Esophagus squamous epithelium (tissue), 5 donors: ENCODE measurements at places on chromosomes 7 and 10. TPM values are rescaled to one million over a fixed set of nuclear protein-coding genes. Genes with fewer than 3 reads are reported as not detected.

The EVX1 gene
- total RNA-seq: not detected

DNA sequence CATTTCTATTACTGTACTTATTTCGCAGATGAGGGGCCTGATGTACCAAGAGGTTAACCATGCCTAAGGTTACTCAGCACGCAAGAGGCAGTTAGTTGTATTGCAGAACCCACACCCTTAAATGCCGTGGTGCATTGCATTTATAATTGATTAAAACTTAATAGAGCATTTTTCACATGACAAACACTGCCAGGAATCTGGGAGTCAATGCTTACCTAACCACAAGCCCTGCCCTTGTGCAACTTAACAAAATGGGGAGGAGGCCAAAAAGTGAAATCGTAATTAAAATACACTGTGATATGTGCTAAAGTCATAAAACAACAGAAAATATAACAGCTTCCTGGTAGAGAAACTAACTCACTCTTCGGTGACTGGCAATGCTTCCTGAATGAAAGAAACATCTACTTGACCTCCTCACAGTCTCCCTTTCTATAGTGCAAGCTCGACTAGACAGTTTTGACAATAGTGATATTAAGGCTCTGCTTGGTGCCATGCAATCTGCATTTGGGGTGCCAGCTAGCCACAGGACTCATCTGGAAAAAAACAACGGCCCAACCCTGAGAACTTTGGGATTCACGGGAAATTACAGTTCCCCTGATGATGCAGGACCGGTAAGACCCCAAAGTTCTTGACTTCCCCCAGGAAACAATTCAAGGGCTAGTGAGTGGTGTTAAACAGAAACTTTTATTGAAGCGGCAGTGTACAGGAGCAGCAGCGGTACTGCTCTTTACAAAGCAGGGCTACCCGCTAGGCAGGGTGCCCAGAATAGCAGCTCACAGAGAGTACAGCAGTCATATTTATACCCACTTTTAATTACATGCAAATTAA is 612.4 kb downstream of the TNS3 start:
- no peak for DNase-seq

DNA sequence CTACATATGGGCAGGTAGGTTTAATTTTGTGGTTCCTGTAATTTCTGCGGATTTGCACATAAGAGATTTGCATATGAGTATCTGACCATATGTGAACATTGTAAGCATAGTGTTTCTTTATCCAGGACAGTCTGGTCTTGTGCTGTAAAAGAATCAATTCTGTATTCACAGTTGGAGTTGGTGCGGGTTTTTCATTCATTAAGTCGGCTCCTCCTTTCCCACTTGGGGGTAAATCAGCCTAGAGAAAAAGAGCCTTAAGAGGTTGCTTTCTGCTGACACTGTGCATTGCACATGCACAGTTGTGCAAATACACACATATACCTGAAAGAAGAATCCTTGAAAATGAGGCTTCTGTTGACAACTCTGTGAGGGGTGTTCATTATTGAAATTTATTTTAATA is 6.1 kb upstream of the CYP26C1 start:
- no peak for DNase-seq

The C7orf33 gene
- not detected for total RNA-seq

The HOXA11 gene
- total RNA-seq: not detected

GRCh38 chr7:50211130-50212015 is 93.1 kb upstream of the IKZF1 start:
- no peak for DNase-seq

The PRPS1L1 gene
- total RNA-seq: not detected

DNA sequence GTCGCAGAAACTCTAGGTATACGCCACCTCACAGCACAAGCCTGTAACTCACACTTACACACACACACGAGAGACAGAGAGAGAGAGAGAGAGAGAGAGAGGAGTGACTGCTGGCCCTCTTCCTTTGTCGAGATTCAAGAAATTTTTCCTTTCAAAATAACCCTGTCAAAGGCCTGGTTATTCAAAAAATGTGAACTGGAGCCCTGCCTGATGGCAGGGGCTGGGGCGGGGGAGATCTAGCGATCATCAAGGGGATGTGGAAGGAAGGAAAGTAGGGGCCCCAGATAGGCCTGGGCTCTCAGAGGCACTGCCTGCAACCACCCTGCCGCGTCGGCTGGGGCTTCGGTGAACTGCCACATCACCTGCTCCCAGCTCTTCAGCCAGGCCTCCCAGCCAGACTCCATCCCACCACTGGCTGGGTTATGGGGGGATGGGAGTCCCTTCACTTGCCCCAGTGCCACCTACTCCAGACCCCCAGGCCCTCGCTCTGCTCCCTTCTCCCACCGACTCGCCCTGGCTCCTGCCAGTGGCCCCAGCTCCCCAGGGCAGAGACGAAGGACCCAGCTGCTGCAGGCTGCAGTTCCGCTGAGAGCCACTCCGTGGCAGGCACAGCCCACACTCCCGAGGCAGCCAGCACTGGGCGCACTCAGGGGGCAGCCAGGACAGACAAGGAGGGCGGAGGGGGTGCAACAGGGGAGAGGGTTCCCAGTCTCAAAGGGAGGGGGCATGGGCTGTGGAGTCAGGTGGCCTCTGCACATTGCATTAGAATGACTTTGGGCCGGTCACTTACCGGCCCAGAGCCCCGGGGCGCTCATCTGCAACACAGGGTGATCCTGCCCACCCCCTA is 15.3 kb downstream of the KCNH2 start:
- DNase-seq: no peak

The ACHE gene
- 1.3 TPM for total RNA-seq

GRCh38 chr7:99618726-99619125 is 2.0 kb downstream of the ZSCAN25 start:
- no peak for DNase-seq

DNA sequence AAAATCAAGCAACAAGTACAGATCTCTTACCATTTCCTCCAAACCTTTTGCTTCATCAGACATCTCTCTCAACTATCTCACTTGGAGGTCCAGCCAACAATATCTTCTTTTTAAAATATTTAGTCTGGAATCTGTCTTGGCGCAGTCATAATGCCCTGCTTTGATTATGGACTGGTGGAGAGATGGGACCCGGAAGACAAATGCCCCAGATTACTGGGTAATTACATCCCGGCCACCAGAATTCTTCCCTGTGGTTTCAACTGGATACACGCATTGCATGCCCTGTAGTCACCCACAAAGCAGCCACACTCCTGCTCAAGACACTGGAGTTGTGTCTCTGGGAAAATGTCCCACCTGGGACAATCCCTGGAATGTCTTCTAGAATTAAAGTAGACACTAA is 65.5 kb downstream of the BPGM start:
- DNase-seq: no peak

The ABI1 gene
- total RNA-seq: 67.1 TPM

The PRLHR gene
- not detected for total RNA-seq

DNA sequence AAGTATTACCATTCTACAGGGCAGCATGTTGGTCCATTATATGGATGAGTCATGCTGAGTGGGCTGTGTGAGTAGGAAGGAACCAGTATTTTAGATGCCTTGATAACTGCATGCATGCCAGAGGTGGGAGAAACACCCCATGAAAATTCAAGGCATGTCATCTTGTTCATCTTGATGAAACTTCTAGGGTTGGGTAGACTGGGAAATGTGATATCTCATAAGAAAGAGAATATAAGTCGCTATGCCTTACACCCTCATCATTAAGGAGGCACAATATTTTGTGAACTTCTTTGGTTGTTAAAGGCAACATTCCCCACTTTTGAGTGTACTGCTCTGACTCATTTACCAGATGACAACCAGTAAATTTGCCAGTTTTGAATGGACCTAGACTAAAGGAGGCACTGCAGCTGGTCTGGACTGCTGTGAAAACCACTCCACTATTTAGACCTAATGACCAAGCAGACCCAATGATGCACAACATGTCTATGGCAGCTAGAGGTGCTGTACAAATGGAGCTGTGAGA is 48.0 kb downstream of the ZNF365 start:
- no peak for DNase-seq

DNA sequence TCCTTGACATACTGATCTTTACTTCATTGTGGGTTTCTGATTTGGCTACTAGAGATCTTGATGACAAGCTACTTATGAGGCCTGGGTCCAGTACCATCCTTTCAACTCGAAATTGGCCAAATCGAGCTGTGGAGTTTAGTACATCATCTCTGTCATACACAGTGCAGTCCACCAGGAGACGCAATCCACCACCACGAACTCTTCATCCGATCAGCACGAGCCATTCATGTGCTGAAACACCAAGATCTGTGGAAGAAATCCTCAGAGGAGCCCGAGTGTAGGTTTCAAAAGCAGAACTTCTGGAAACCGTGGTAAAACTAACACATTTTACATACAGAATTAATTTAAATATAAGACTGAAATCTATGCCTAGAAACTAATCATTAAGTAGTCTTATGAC is 14.2 kb downstream of the DNAJC9 start:
- no peak for DNase-seq

DNA sequence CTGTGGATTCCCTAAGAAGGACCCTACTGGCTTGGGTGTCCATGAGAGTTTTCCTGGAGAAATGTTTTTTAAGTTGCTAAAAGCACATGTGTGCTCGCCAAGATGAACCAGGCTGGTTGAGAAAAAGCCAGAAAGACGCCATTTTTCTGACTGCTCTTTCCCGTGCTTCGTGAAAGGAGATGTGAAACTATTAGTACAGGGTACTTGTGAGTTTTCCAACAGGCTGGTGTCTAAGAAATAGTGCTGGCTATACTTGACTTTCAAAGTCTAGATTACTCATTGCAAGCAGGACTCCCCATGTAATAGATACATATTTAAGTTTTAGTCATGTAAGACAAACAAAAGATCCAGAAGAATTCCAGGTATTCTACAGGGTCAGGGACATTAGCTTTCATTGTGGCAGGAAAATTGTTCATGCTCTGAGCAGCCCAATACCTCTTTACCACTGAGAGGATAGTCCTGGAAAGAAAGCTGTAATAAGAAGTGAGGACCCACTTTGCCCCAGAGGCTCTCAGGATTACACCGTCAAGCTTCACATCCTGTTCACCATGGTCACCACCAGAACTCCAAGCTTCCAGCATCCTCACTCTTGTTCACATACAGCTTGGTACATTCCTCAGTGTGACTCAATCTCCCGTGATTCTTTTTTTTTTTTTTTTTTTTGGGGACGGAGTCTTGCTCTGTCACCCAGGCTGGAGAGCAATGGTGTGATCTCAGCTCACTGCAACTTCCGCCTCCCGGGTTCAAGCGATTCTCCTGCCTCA is 43.8 kb upstream of the ICA1 start:
- no peak for DNase-seq

The MYL10 gene
- not detected for total RNA-seq

- DNase-seq: no peak
Measured at GRCh38 chr7:132760244-132760623, 184.0 kb upstream of the PLXNA4 start.

- no peak for DNase-seq
Measured at GRCh38 chr10:101920546-101920945, 76.9 kb upstream of the KCNIP2 start.

- DNase-seq: no peak
Measured at GRCh38 chr10:52322936-52323335, 8.9 kb downstream of the DKK1 start.

- no peak for DNase-seq
Measured at GRCh38 chr7:27010068-27010467, 85.7 kb downstream of the HOXA1 start.

The FRAT1 gene
- 6.1 TPM for total RNA-seq

DNA sequence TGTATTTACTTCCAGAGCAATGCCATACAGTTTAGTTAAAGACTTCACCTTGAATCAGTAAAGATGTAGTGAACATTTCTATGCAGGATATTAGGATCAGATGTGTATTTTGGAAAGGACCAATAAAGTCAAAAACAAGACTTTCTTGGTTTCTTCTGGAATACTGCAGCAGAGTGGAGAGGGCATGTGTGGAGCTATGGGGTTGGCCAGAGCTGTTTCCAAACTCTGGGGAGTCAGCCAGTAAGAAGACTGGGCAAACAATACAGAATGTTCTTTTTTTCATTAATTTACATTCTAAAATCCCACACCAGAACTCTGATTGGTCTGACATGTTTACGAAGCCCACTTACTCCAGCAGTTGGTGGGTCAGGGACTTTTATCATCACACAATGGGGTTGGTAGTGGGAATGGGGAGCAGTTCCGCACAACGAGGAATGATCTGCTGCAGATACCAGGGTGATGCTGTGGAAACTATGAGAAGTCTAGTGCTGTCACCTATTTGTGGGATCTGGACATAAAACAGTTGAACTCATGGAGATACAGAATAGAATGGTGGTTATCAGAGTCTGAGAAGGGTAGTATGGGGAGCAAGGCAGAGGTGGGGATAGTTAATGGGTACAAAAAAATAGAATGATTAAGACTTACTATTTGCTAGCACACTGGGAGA is 267.7 kb downstream of the MALRD1 start:
- DNase-seq: no peak
